ENCODE measurements at places on chromosomes 1 and 21. TPM values are rescaled to one million over a fixed set of nuclear protein-coding genes. Genes with fewer than 3 reads are reported as not detected.

DNA sequence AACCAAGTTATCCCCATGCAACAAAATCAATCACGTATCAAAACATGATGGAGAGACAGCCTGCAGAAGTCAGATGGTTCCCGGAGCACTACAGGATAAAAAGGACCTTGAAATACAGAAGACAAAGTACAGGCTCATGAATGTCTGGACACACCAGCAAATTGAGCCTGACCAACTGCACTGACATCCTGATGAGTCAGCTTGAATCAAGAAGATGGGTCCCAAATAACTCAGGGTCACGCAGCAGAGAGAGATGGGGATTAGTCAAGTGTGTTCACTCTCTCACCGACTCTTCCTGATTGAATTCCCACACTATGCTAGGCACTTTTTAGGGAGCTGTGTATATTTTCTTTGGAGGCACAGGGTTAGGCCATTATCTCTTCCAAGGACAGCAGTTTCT is 71.1 kb upstream of the DIRAS3 start:
- DNase-seq = no peak

DNA sequence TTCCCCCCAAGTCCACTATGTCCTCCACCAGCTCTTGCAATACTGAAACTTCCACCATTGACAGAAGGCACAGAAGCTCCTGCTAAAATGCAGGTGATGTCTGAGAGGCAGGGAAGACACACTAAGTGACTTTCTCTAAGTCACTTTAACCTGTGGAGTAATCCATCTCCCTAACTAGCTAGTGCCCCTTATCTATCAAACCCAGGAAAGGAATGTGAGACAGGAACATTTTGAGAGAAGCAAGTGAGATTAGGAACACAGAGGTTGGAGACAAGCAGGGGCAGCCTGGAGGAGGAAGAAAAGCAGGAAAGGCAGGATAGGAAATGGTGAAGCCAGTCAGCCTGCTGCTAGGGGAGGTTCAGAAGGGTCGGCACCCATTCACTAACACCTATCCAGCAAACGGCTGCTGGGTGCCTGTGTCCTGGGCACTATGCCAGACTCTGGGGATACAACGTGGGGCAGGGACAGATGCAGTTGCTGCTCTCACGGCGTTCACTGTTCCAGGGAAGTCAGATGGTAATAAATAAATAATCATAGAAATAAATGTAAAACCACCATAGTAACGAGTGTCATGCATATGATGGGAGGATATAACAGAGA is 7.0 kb downstream of the GPA33 start:
- DNase-seq = no peak

SPRR2G gene
- total RNA-seq = not detected

- no peak for DNase-seq
These were observed 37.4 kb downstream of the RAB3B start for GRCh38 chr1:51953079-51953478.

GLUL gene
- 24.9 TPM for total RNA-seq

KRTAP19-1 gene
- not detected for total RNA-seq

DNA sequence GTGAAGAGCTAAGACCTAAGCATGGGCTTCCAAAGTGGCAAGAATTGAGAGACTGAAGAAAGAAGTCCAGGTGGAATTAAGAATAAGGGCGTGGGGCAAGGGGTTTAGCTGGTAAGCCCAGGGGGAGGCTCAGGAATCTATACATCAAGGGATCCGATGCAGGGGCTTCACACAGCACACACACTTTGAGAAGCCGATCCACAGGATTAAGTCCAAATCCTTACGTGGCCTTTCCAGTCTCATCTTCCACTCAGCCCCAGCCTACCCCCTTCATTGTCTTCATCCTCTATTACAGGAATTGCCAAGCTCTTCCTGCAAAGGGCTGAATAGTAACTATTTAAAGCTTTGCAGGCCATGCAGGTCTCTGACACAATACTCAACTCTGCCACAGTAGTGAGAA is 101.3 kb downstream of the TGFBR3 start:
- DNase-seq = no peak

TTLL7 gene
- total RNA-seq = 5.9 TPM

GRCh38 chr1:33470495-33471012 is 1.9 kb upstream of the ZSCAN20 start:
- peak; percentile 77 for DNase-seq

- DNase-seq = no peak
These were observed 239.0 kb upstream of the JUN start for GRCh38 chr1:59022799-59023198.

GRCh38 chr1:14522926-14523241 is 75.6 kb upstream of the KAZN start:
- peak; percentile 70 for DNase-seq

DNA sequence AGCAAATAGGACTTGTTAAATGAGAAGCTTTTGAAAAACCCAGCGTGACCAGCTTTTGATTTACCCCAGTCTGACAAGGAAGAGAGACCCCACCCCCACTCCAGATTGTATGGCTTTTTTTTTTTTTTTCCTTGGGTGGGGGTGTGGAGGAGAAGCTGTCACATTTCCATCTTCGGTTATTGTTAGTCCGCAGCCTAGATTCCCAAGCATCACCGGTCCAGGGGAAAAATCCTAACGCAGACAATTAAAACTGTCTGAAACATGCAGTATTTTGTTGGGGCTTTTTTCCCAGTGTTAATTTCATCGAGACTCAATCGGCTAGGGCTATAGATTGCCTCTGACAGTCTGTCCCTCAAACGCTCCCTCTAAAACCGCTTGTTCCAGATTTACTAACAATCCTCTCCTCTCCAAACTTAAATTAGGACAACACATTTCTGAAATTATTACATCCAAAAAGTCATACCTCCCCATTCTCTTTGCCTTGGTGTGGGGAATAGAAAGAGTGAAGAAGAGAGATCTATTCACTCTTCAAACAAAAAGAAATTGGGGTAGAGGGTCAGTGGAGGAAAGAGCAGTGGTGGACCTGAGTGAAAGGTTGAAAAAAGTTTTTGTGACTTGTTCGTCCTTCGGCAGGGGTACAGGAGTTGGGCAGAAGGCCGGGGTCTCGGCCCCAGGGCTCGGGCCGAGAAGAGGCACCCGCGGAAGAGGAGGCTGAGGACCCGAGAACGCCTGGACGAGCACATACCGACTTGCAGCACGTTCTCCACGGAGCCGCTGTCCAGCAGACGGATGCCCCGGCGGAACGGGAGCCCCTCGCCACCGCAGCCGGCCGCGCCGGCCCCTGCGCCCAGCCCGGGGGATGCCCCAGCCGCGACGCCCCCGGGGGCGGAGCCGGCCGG is 1.1 kb downstream of the ZSWIM5 start:
- DNase-seq = no peak

DNA sequence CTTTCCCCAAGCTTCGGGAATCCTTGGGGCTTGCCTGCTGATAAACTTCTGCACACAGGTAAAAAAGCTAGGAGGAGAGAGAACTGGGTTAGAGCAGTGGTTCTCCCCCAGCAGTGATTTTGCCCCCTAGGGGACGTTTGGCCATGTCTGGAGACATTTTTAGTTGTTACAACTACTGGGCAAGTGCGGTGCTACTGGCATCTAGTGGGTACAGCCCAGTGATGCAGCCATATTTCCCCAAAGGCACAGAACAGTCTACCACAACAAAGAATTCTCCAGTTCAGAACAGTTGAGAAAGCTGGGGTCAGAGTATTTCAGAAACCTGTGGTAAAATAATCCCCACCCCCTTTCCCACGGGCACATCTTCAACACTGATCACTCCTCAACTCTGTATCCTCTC is 41.3 kb downstream of the LRRC71 start:
- peak; percentile 18 for DNase-seq

- DNase-seq = no peak
These were observed 18.3 kb upstream of the MAB21L3 start for GRCh38 chr1:116092752-116093489.

DNA sequence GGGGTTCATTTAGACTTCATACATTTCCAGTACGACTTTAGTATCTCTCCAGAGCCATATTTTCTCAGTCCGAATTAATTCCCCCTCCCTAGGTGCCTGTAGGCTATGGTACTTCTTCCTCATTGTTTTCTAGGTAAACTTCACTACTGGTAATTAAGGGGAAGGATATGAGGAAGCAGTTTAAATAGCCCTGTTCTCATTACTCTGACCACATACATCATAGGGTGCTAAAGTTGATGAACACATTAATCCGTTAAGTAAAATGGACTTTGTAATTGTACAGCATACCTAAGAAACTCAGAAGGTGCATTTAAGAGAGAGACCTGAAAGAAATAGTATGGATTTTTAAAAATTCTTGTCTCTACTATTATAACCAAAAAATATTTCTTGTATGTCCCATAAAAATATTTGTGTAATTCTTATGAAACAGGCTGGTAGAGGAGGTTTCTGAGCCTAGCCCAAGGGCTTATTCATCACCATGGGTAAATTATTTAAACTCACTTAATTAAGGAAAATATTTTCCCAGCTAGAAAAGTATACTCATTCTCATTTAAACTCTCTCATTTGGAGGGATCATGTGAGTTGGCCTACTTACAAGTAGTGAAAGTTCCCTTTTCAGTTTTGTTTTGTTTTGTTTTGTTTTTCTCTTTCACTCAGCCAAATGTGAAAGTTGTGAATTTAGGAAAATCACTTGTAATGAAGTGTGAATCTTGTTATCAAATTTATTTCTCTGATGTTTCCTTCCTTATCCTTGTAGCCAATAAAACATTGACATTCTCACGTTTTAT is 2.0 kb downstream of the PRMT6 start:
- DNase-seq = no peak

NPR1 gene
- not detected for total RNA-seq

DNA sequence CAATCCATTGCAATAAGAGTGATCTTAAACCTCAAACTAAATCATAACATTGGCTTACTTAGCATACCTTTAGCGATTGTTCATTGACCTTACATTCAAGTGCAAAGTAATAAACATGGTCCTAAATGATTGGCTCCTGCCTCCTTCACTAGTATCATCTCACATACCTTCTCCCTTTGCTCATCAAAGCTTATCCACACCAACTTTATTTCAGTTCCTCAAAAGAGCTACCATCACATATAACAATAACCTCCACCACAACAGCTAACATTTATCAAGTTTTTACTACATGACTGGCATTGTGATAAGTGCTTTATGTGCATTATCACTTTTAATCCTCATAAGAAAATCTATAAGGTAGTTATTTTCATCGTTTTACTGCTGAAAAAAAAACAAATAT is 198.8 kb downstream of the COL24A1 start:
- no peak for DNase-seq

DNA sequence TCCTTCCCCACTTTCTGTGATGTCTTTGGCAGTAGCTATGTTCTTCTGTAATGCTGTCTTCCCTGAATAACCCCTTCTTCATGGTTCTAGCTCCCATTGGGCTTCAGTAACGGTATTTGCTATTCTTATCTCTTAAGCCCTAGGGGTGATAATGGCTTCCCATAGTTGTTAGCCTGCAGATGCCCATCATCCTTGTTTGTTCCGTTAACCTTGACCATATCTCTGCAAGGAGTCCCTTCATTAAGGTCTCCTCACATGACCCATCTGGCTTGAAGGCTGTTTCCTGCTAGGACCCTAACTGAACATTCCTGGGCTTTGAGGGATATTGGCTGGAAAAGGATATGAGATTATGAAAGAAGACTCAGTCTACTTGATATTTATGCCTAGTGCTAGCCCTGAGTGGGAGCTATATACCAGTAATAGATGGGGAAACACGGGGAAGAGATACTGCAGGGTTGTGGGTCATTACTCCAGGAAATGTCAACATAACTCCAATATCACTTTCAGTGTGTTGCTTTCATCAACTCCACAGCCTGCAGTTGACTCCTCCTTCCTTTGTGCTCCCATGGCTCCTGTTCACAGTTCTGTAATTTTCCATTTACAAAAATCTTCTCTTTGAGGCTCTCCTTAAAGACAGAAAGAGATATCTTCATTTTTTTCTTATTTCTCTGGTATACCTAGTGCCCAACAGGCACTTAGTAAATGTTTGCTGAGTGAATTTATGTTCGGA is 2.5 kb downstream of the MR1 start:
- DNase-seq = no peak

NRIP1 gene
- 12.6 TPM for total RNA-seq

- DNase-seq = no peak
These were observed 43.5 kb downstream of the CHIA start for GRCh38 chr1:111334169-111334568.

KRTAP11-1 gene
- not detected for total RNA-seq

- no peak for DNase-seq
These were observed 59.5 kb upstream of the KDM4A start for GRCh38 chr1:43590388-43590925.

- no peak for DNase-seq
These were observed 336.5 kb downstream of the RPS6KC1 start for GRCh38 chr1:213387380-213388015.

ALDH9A1 gene
- 26.8 TPM for total RNA-seq

DNA sequence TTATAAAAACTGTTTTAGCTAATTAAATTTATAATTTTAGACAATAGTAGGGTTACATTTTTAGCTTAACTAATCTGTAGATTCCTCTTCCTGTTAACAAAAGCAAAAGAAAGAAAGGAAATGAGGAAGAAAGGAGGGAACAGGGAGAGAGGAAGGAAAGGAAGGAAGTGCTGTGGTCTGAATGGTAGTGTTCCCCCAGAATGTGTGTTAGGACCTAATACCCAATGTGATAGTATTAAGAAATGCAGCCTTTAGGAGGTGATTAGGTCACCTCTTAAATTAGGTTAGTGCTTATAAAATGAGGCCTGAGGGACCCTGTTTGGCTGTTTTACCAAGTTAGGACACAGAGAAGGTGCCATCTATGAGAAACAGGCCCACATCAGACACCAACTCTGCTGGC is 136.9 kb upstream of the SAMSN1 start:
- DNase-seq = no peak

- peak; percentile 34 for DNase-seq
These were observed 178.4 kb upstream of the EDN2 start for GRCh38 chr1:41662765-41663437.

GRCh38 chr21:31117128-31117916 is 79.0 kb upstream of the KRTAP19-8 start:
- peak; percentile 66 for DNase-seq

FNDC7 gene
- total RNA-seq = not detected

DNA sequence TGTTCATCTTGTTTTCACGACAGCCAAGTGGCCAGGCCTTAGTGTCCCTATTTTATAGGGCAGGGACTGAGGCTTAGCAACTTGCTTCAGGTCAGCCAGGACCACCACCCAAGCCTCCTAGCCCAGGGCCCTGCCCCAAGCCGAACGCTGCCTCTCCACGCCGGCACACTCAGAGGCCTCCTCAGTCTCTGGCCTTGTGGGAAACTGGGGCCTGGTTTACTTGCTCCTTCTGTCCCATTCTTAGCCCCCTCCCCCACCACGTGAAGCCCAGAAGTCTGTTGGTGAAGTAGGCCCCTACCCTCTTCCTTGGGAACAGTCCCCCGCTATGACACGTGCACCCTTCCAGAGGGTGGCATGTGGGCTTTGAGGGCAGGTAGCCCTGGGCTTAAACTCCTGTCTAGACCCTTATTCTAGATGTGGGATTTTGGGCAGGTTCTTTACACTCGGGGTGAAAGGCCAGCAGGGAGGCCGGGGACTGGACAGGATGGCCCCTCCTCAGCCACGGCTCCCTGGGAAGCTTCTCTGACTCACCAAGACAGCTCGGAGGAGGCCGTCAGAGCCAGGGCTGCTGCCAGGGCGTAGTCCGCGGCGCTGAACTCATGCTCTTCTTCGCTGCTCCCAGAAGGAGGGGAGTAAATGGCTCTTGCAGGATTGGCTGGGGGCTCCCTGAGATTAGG is 4.3 kb downstream of the MYOM3 start:
- DNase-seq = no peak
